ENCODE measurements at places on chromosomes 3 and 15.

DNA sequence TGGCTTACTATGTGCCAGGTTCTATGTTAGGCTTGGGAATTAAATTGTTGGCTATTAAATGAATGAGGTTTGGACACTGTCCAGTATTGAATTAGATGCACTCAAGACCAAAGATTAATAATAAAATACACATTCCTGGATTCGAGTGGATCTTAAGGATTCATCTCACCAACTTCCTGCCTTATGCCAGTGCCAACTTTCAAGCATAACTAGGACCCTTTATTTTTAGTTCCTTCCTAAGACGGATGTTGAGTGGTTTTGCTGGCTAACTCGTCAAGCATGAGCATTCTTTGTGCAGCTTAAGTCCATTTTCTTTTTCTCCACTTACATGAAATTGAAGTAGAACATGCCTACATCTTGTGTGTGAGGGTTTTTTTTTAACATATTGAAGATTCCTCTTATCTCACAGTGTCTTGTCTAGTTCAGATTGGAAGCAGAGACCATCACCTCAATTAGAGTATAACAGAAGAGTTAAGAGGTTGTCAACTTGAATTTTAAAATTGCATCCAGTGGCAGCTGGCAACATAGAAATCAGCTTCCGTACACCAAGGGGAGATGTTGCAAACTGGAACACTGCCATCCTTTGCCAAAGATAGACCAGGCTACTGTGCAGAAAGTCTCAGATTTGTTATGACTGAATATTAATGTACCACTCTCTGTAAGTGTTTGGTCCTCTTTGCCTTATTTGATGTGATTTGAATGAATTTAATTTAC is 106.3 kb upstream of the BFSP2 start:
- DNase-seq: no peak

DNA sequence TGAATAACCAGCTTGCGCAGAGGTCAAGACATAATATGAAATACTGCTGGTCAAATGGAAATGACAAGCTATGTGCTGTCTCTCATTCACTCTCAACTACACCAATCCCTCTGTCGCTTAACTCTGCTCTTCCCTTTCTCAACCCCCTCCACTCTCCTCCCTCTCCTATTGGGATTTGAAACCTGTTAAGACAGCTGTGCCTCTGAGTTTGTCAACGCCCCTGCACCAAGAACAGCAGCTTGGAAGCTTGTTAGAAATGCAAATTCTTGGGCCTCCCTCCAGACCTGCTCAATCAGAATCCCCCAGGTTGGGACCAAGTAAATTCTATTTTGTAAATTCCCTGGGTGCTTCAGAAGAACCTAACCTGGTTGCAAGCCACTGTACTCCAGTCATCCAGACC is 149.7 kb upstream of the ATP2B2 start:
- no peak for DNase-seq

DNA sequence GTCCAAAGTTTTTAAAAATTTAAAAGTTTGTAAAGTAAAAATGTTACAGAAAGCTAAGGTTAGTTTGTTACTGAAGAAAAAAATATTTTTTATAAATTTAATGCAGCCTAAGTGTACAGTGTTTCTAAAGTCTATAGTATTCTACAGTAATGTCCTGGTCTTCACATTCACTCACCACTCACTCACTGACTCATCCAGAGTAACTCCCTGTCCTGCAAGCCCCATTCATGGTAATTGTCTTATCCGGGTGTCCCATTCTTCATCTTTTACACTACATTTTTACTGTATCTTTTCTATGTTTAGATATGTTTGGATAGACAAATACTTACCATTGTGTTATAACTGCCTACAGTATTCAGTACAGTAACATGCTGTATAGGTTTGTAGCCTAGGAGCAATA is 36.7 kb upstream of the ATP10A start:
- no peak for DNase-seq

DNA sequence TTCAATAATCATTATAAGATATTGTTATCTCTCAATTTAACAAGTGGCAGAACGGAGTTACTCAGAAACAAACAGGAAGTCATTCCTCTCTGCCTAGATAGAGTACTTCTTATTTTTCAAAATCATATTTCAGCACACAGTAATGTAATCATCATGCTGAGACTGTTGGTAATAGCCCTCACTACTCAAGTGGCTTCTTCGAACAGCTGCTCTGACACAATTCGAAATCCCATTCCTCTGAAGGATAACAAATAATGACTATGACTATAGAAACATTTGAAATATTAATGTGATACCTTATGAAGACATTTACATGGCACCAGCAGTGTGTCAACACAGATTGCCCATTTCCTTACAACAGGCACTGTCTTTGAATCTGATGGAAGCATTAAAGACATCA is 1249.8 kb downstream of the NSUN3 start:
- no peak for DNase-seq

DNA sequence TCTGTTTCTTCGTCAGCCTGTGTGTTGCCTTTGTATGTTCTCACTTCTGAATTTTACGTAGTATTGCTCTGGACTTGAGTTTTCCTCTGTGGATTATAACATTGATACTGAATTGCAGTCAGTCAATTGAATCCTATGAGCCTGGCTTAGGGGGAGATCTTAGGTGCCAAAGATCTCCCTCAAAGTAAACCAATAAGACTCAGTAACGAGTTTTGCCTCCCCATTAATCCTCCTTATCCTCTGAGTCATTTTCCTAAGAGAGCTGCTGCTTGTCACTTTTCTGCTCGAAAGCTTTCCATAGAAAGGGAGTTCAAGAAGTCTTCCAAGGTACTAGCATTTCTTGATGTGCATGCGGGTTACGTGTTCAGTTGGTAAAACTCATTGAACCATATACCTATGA is 126.4 kb downstream of the CHDH start:
- DNase-seq: no peak

- DNase-seq: no peak
Observed at GRCh38 chr3:12127391-12127790, 31.3 kb downstream of the TIMP4 start.

- no peak for DNase-seq
Observed at GRCh38 chr15:67928666-67929065, 88.8 kb upstream of the RNU6-1 start.

- no peak for DNase-seq
Observed at GRCh38 chr15:72062319-72062718, 55.6 kb downstream of the MYO9A start.

- no peak for DNase-seq
Observed at GRCh38 chr3:130312374-130312773, 33.1 kb upstream of the COL6A5 start.

GRCh38 chr15:39181940-39182339 is 398.9 kb upstream of the THBS1 start:
- DNase-seq: no peak

GRCh38 chr3:160981217-160981938 is 123.8 kb downstream of the B3GALNT1 start:
- DNase-seq: no peak

GRCh38 chr3:36991923-36992805 is 767 bp downstream of the EPM2AIP1 start:
- DNase-seq: no peak

- no peak for DNase-seq
Observed at GRCh38 chr15:59360305-59360704, 12.4 kb downstream of the MYO1E start.

GRCh38 chr3:100407977-100408532 is 6.7 kb downstream of the LNP1 start:
- DNase-seq: no peak

GRCh38 chr15:96947296-96948229 is 617.1 kb downstream of the NR2F2 start:
- no peak for DNase-seq

GRCh38 chr15:90580099-90580498 is 50.4 kb downstream of the CRTC3 start:
- DNase-seq: no peak

DNA sequence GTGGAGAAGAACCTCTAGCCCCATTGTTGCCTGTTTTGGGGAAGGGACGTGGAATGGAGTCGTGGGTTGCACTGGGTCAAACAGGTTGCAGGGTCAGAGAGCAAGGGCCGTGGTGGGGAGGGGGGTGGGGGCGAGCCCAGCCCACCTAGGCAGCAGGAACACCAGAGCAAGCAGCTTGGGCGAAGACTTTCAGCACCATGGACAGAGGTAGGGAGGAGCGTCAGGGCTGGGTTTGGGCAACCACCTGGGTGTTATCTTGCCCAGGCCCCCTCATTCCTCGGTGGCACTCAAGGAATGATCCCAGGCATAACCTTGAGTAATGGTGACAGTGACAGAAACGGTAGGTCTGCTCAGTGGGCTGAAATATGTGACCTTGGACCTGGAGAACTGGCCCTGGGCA is 45.9 kb upstream of the TMEM115 start:
- no peak for DNase-seq

DNA sequence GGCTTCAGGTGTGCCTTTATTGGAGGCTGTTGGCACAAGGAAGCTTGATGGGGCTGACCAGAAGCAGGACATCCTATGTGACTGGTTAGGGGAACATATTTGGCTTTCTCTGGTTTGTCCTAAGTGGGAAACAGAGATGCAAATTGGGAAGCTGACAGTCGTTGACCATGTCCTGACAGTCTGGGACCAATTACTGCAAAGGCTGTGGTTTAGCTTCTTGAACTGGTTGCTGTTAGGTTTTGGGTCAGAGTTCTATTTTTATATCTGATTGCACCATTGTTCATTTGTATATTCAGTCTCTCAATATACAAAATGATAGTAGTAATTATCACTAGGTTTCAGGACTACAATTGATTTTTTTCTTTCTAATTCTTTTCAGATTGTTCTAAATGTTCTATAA is 36.8 kb downstream of the SNTN start:
- no peak for DNase-seq

- no peak for DNase-seq
Observed at GRCh38 chr15:31197497-31198414, 96.2 kb upstream of the TRPM1 start.

- DNase-seq: no peak
Observed at GRCh38 chr3:123229145-123229544, 27.4 kb downstream of the SEC22A start.

GRCh38 chr3:150158943-150159625 is 188.4 kb upstream of the PFN2 start:
- no peak for DNase-seq

DNA sequence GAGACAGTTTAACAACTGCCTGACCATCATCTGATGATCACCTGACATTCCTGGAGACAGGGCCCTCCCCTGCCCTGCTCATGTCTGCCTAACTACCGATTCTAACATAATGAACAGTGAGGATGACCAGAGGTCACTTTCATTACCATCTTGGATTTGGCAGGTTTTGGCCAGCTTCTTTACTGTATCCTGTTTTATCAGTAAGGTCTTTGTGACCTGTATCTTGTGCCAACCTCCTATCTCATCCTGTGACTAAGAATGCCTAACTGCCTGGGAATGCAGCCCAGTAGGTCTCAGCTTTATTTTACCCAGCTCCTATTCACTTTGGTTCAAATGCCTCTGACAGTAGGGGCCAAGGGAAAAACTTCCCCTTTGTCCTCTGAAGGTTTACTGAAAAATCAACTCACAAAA is 40.2 kb downstream of the METTL6 start:
- no peak for DNase-seq

GRCh38 chr15:58918239-58918638 is 15.2 kb downstream of the SLTM start:
- DNase-seq: no peak

- DNase-seq: no peak
Observed at GRCh38 chr15:64878705-64879104, 33.0 kb upstream of the ANKDD1A start.

DNA sequence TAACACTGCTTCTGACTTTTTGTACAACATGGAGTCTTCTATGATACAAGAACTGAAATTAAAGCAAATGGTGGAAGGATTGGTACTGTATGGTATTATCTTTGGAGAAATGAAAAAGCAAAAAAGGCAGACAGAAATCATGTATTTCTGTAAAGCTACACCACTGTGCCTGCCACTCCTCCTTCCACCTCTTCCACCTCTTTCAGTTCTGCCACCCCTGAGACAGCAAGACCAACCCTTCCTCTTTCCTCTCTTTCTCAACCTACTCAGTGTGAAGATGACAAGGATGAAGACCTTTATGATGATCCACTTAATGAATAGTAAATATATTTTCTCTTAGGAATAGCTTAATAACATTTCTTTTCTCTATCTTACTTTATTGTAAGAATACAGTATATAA is 57.0 kb downstream of the CD200 start:
- DNase-seq: no peak

DNA sequence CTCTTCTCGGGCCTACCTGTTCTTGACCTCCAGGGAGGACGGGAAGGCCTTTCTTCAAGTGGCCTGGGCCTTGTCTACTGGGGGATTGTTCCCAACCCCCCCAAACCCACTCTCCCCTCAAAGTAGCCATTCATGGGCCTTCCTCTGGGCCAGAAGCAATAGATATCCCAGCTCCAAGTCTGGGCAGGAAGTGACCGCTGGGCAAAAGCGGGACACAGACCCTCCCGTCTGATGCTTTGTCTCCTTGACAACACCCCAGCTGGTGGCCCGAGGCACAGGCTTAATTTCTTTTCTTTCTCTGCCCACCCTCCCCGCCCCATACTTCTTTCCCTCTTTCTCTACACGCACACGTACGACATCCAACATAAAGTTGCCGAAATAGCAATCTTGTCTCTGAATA is 41.4 kb upstream of the FEZF2 start:
- no peak for DNase-seq

- no peak for DNase-seq
Observed at GRCh38 chr3:61570813-61571212, 9.4 kb downstream of the PTPRG start.

DNA sequence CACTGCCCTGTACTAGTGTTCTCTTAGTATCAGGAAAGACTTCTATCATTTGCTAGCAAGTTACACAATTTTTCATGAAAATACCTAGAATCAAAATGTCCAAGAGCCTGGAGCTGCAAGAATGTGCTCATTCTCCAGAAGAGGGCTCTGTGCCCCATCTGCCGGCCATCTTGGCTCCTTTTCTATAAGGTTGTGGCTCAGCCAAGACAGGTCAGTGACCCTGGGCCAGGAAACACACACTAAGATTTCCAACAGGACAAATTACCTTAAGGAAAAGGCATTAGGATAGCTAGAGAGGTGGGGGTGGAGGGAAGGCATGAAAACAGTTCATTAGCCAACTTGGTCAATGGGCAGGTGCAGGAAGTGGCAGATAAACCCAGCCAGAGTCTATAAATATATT is 20.7 kb downstream of the TIMP4 start:
- no peak for DNase-seq

- DNase-seq: no peak
Observed at GRCh38 chr3:189286188-189286587, 114.4 kb downstream of the TPRG1 start.

DNA sequence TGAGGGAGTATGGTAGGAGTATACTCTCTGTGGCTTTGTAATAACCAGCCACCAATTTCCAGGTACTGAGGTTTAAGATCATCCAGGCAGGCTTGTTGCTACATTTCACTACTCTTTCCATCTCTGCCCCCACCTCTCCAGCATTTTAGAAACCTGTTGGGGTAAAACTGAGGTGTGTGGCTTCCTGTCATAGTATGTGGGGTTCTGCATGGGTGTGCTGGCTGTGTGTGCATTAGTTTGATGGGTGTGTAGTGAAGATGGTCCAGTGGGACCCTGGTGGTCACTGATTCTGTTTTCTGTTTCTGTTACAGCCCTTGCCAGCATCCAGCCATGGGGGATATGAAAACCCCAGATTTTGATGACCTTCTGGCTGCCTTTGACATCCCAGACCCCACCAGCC is 34.0 kb downstream of the ZNF592 start:
- no peak for DNase-seq

GRCh38 chr15:99906793-99907192 is 173.6 kb upstream of the LYSMD4 start:
- DNase-seq: no peak
